Left ventricle myocardium superior (tissue), 1 donor: ENCODE measurements at places on chromosomes 2 and 18.

DNA sequence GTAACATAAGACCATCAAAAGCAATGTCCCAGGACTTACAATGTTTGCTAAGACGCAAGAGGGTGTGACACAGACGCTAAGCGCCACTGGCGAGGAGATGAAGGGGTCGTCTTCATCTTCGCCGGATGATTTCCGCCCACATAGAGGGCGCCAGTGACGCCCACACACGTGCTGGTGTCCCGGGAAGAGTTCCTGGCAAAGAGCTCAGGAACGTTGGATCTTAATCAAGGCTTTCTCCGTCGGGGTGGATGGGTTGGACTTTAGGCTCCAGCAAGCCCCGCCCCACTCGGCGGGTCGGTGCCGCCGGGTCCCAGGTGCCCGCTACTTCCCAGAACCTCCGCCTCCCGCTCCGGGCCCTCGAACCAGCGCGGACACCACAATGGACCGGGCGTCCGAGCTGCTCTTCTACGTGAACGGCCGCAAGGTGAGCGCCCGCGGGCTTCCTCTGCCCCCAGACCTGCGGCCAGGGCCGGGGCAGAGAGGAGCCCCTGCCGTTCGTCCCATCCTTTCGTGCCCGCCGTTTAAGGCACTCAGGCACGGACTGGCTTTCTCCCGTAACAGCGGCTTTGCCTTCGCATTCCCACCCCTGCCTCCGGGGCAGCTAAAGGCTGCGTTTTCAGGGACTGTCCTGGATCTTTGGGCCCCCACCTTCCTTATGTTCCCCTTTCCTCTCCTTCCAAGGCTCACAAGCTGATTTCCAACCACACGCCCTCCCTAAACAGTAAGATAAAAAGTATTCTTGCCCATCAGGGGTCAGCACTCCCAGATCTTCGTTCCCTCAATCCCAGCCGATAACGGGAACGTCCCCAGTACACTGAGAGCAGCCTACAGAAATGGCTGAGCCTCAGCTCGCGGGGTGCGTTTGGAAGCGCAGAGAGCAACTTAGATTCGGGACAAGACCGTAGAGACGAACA is at the start of gene AOX1:
Gene AOX1, plus strand, starts transcription at position 285 of the 914 bp plus-strand sequence. Its CDS starts 95 bp downstream, at position 380.
- peak; percentile 74 for DNase-seq

GRCh38 chr2:64711252-64711800 is 57.6 kb upstream of the SERTAD2 start:
- no peak for DNase-seq

- DNase-seq = no peak
Observed at GRCh38 chr2:234555616-234556249, 58.9 kb upstream of the ARL4C start.

GRCh38 chr2:45342-46130 is 769 bp downstream of the FAM110C start:
- no peak for DNase-seq

DNA sequence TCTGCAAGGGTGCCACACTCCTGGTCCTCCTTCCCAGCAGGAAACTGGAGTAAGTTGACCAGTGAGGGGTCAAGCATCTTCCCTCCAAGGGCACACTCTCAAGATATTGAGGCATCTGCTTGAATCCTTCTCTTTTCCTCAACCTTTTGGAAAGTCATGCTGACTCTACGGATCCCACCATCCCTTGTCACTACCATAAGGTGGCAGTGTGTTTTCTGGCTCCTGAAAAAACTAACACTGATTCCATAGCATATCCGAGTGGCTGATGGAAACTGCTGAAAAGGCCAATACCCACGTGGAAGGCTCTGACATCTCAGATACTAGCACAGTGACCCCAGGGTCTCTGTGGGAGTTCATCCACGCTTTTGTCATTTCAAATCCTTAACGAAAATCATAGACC is 37.1 kb downstream of the GPR45 start:
- no peak for DNase-seq
